ACHN (cell line): ENCODE measurements at places on chromosomes 11 and 22.
A peak's percentile ranks its signal among the peaks of the same experiment; 100 is the strongest.

GRCh38 chr11:78685156-78685555, 110.5 kb upstream of the NARS2 start:
- no peak for DNase-seq

- peak; percentile 74 for DNase-seq
These were observed at the start of gene TTC38 for GRCh38 chr22:46267431-46268279. Gene TTC38 (plus strand): TSS chr22:46268008. CDS start chr22:46268040, 32 bp downstream.

DNA sequence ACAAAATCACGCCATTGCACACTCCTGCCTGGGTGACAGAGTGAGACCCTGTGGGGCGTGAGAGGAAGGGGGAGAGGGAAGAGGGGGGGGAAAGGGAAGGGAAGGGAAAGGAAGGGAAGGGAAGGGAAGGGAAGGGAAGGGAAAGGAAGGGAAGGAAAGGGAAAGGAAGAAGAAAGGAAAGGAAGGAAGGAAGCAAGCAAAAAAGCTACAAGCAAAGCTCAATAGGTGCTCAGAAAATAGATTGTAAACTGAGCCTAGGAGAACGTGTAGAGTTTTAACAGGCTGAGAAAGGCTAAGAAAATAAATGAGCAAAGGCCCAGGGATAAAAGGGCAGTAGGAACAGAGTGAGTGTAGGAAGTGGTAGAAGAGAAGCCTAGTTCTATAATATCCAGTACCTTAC, 30.8 kb upstream of the GDPD4 start:
- DNase-seq = no peak

- no peak for DNase-seq
These were observed 11.6 kb downstream of the GRIK4 start for GRCh38 chr11:120523196-120523595.

DNA sequence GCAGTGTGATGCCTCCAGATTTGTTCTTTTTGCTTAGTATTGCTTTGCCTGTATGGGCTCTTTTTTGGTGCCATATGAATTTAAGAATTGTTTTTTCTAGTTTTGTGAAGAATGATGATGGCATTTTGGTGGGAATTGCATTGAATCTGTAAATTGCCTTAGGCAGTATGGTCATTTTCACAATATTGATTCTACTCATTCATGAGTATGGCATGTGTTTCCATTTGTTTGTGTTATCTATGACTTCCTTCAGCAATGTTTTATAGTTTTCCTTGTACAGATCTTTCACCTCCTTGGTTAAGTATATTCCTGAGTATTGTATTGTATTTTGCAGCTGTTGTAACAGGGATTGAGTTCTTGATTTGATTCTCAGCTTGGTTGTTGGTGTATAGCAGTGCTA, 18.3 kb upstream of the ZBED5 start:
- DNase-seq = no peak

DNA sequence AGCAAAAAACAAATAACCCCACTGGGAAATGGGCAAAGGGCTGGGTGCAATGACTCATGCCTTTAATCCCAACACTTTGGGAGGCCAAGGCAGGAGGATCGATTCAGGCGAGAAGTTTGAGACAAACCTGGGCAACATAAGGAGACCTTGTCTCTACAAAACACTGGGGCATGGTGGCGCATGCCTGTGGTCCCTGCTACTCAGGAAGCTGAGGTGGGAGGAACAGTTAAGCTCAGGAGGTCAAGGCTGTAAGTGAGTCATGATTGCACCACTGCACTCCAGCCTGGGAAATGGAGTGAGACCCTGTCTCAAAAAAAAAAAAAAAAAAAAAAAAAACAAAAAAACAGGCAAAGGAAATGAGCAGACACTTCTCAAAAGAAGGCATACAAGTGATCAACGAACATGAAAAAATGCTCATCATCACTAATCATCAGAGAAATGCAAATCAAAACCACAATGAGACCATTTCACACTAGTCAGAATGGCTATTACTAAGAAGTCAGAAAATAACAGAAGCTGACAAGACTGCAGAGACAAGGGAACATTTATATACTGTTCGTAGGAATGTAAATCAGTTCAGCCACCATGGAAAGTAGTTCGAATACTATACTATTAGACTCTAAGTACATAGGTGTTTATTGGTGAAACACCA, 48.2 kb upstream of the SMCO4 start:
- DNase-seq = no peak

DNA sequence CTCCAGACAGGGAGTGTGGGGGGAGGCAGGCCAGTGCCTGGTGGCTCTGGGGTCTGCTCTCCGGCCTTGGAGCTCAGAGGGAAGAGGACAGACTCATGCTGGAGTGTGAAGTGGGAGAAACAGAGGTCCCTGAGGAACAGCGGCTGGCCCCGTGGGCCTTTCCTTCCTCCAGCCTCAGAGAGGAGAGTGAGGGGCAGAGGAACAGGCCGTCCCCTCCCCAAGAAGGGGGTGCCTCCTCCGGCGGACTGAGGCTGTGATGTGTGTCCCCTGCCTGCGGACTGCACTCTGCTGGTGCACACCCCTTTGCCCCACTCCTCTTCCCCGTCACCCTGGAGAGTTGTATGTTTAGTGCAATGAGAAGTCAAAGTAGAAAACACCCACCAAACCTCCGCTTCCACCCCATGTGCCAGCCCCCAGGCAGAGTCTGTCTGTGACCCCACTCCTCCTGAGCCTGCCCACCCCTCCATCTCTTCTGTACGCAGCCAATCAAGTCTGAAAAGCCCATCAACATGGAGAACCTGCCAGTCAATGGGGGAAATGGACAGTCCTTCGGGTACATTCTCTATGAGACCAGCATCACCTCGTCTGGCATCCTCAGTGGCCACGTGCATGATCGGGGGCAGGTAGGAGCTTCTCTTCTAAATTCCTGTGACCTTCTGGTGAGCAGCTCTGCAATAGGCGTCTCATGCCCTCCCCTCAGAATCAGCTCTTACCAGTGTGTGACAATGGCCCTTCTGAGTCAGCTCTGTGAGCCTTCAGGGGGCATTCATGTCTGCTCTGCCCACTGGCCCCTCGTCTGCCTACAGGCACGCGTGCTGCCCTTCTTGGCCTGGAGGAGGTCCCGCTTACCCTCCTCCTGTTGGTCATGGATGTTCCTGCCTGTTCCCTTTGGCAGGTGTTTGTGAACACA, 39.0 kb downstream of the GLB1L2 start:
- no peak for DNase-seq

GRCh38 chr22:35864545-35865165, 147.0 kb downstream of the APOL5 start:
- no peak for DNase-seq

GRCh38 chr11:64564947-64565889, 25.8 kb upstream of the SLC22A12 start:
- DNase-seq = no peak

DNA sequence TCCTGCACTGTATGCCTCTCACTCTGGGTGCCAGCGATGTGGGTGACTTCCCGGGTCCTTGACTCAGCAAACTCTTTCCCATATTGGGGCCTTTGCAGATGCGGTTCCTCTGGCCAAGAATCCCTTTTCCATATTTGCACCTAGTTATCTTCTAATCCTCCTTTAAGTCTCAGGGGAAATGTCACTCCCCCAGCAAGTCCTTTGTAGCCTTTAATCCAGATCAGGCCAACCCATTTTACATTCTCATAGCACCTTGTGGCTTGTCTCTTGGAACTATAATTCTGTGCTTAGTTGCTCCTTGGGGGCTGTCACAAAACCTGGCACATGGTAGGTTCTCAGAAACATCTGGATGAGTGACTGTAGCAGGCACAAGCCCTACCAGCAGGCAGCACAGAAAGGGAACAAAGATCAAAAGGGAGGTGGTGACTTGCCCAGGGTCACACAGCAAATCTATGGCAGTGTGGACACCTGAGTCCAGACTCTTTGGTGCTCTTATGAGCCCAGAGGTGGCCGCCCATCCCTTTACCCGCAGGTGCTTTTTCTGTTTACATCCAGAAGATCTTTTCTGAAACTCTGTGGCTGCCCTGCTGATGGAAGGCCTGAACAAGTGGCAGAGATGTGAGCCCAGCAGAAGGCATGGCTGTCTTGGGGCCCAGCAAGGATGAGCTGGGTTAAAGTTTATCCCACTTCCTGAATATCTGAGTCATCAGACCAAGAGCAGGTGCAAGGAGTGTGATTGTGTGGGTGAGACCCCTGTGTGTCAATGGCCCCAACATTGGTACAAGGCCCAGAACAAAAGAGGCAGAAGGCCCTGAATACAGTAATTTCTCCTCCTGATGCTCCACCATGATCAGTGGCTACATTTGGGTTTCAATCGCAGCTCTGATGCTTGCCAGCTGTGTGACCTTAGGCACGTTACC, 78.6 kb upstream of the GRK3 start:
- no peak for DNase-seq

GRCh38 chr11:93784935-93785360, 866 bp downstream of the MED17 start:
- DNase-seq = no peak

DNA sequence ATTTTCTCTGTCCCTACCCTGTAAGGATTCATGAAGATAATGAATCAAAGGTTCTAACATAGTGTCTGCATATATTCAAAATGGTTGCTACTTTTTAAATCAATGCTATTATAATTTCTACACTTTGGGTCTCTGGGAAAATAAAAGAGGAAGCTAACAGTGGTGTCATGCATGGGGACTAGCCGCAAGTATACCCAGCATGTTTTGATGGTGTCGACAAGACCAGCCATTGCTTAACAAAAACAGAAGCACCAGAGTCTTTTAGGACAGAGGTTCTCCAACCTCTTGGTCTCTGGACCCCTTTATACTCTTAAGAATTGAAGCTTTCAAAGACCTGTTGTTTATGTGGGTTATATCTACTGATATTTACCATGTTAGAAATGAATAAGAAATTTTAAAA, 37.8 kb downstream of the RNF141 start:
- no peak for DNase-seq

DNA sequence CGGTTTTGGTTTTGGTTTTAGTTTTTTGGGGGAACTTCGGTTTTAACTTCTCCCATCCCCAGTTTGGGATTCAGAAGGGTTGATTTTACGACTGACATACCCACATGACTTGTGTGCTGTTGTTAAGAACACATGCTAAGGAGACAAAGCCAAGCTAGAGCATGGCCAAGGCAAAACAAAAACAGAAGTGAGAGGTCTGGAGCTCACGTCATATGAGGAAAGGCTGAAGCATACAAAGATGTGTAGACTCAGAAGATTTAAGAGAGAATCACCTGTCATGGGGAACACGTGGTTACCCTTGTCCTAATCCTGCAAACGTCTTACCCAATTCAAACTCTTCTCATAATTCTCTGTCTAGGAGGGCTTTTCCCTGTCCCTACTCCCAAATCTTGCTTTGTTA, 465.0 kb downstream of the FAM181B start:
- DNase-seq = no peak

DNA sequence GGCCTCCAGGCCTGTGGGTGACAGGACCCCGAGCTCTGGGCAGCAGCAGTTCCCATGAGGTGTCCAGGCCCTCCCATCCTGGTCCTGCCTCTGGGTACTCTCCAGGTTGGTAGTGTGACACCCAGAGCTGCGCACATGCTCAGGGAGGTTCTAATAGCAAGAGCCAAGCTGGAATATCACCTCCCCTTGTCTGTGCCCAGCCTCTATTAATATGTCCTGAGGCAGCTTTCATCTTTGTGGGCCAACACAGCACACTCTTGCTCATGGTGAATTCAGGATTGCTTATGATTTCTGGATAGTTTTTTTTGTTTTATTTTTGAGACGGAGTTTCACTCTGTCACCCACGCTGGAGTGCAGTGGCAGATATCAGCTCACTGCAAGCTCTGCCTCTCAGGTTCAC, 3.3 kb downstream of the P2RX6 start:
- no peak for DNase-seq

DNA sequence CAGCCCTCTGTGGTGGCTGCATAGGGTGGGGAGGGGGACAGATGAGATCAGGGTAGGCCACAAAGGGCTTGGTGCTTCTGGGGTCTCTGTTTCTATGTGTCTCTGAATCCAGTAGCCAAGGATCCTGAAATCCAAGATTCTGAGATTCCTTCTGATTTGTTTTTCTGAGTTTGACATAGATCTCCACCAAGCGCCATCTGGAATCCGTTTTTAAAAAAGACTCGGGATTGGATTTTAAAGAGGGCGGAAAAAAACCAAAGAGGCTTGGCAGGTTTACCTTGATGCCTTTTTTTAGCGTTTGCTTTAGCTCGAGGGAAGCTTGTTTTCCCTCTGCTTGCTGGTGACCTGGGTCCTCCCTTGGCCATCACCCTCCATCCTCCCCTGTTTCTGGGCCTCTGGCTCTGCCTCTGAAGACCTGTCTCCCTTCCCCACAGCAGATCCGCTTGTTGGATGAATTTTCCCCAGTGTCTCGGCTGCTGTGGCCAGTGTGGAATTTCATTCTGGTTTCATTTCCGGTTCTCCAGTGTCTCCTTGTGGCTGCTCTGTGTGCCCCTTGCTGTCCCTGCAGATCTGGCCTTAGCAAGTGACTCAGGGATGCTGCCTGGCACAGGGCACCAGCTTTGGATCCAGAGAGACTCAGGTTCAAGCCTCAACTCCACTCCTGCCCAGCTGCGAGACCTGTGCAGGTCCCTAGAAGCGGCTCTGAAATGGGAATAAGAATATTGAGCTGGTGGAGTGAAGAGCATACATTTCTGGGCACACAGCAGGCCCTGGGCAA, 15.1 kb downstream of the SYNGR1 start:
- no peak for DNase-seq

- DNase-seq = no peak
These were observed 83.1 kb downstream of the WNT11 start for GRCh38 chr11:76123248-76123647.
